ENCODE measurements at places on chromosomes 4 and X.

GRCh38 chrX:42472727-42473126, 305.2 kb downstream of the PPP1R2C start:
- H3K4me3 ChIP-seq = no peak overlapping the region
- H3K27me3 ChIP-seq = no peaks in the 10 kb centered on the region
- no peaks in the 10 kb centered on the region for H3K4me1 ChIP-seq
- H3K27ac ChIP-seq = no peak overlapping the region

GRCh38 chrX:38205039-38205438, 15.6 kb downstream of the SRPX start:
- H3K4me1 ChIP-seq = no peaks in the 10 kb centered on the region
- H3K4me3 ChIP-seq = no peak overlapping the region
- no peaks in the 10 kb centered on the region for H3K27me3 ChIP-seq
- H3K27ac ChIP-seq = no peak overlapping the region
- no peaks in the 10 kb centered on the region for H3K36me3 ChIP-seq
- DNase-seq = no peak

DNA sequence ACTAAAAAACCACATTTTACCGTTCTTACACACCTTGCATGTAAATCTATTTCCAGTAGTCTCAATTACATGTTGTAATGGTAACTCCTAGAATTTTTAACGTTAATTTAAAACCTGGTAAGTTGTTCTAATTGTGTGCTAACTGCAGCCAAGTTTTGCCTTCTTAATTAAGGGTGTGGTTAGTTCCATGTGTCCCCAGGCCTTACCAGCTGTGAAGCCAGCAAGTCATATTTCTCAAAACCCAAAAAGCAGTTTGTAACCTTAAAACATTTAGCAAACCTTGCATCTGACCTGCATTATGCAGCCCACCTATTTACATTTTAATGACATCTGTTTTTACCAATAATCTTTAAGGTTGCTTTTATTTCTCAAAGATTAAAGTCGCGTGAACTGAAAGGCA, 18.4 kb upstream of the FAM47E start:
- H3K36me3 ChIP-seq = no peaks in the 10 kb centered on the region
- no peak overlapping the region for H3K27ac ChIP-seq
- peak overlapping the region; percentile 47 for H3K4me3 ChIP-seq
- no peak for DNase-seq
- no peaks in the 10 kb centered on the region for H3K27me3 ChIP-seq
- peaks cover 6% of the 10 kb centered on the region for H3K4me1 ChIP-seq

DNA sequence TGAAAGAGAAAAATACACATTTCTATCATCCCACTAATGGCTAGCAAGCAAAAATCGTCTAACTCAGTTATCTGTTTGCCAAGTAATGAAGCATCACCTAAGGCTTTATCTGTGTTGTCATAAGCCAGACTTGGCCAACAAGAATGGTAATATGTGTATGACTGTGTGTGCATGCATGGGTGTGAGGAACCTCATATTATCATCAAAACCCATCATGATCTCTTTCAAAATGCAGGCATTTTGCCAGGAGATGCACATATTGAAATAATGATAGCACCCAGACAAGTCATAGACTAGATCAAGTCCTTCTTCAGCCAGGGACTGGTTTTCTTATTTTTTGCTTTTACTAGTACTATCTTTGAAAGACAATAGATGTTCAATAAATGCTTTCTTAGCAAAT, 172.5 kb upstream of the FMR1 start:
- DNase-seq = no peak
- H3K27ac ChIP-seq = no peak overlapping the region

DNA sequence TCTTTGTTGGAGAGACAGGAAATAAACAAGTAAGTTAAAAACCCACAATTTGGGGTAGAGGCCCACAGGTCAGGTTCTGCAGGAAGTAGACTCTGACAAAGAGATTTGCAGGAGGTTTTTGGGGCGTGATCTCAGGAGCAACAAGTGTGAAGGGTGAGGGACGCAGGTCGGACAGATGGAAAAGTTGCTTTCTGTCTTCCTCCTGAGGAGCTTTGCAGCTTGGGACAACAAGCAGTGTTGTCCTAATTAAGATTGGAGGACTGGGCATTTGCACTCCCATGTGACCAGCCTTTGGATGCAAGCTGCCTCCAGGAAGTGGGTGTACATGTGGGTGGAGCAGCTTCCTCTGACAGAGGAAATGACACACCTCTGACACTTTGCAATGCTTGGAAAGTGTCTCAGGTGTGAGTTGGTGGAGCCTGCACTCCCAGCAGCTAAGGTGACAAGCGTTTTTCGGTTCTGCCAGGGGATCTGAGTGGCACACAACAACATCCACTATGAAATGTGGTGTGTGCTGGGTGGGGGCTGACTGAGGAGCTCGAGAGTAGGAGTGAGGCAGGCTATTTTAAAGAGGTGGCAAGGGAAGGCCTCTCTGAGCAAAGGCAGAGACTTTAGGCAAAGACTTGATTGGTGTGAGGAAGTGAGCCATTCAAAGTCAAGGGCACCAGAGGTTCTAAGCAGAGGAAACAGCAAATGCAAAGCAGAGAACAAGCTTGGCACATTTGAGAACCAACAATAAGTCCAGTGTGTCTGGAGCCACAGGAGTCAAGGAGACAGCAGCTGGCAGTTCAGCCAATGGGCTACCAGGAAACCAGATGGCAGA, 339.8 kb upstream of the GATB start:
- no peak overlapping the region for H3K4me3 ChIP-seq
- DNase-seq = peak; percentile 30
- H3K27me3 ChIP-seq = no peaks in the 10 kb centered on the region
- H3K27ac ChIP-seq = no peak overlapping the region

- H3K4me1 ChIP-seq = no peaks in the 10 kb centered on the region
- no peak for DNase-seq
- H3K27me3 ChIP-seq = no peaks in the 10 kb centered on the region
- H3K27ac ChIP-seq = no peak overlapping the region
- H3K36me3 ChIP-seq = no peaks in the 10 kb centered on the region
These were observed 80.5 kb downstream of the PRDM5 start for GRCh38 chr4:120842031-120842430.

DNA sequence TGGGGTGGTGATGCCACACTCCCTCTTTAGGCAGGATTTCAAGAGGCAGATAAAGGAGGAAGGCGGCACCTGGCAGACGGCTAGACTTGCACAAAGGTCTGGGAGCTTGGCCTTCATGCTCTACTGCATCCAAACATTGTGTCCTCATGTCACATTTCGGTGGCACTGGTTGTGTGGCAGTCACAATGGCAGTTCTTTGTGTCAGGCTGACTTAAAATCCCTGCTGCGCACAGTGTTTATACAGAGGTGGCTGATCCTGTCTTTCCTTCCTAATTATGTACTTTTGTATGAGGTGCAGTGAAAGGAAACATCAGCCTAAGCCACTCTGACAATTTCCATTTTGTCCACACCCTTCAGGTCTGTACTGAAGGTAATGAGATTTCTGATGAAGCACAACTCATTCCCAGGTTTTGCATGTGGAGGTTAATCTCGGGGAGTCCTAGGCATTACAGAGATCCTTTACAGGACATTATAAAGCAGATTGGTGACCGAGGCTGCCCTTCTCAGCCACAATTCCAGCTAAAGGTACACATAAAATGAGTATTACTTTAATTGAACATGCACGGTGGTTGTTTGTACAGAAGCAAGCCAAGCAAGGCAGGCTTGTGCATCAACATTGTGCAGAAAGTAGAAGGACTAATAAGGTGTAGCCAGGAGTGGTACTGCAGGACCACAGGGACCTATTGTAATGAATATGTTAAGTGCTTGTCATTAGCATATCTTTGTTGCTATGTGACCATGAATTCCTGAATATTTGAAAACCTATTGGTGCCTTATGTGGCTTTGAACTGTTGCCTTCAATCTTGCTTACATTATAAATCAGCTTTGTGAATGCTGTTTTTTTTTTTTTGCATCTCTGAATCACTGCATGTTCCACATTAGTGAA, 147.6 kb downstream of the STK32B start:
- DNase-seq = no peak
- H3K36me3 ChIP-seq = no peaks in the 10 kb centered on the region
- H3K4me1 ChIP-seq = peaks cover 18% of the 10 kb centered on the region

DNA sequence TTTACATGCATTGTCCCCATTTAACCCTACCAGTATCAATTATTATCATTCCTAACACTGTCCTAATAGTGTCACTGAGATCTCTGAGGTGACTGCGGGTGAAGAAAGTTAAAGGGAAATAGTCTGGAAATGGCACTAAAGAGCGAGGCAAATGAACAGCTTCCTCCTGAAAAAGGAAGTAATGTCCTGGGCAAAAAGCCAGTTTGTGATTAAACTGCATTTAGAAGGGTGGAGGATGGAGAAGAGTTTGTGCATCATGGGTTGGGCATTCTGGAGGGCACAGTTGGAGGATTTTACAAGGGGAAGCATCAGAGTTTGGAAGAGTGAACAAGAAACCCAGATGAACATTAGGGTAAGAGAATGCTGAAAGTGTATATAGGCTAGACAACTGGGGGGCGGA, 60.5 kb upstream of the SLC25A4 start:
- H3K36me3 ChIP-seq = no peaks in the 10 kb centered on the region
- H3K27ac ChIP-seq = no peak overlapping the region
- no peak overlapping the region for H3K4me3 ChIP-seq

GRCh38 chrX:102988517-102988916, 51.4 kb downstream of the RAB40AL start:
- H3K27ac ChIP-seq = no peak overlapping the region
- no peaks in the 10 kb centered on the region for H3K36me3 ChIP-seq
- no peaks in the 10 kb centered on the region for H3K27me3 ChIP-seq
- H3K4me1 ChIP-seq = no peaks in the 10 kb centered on the region

DNA sequence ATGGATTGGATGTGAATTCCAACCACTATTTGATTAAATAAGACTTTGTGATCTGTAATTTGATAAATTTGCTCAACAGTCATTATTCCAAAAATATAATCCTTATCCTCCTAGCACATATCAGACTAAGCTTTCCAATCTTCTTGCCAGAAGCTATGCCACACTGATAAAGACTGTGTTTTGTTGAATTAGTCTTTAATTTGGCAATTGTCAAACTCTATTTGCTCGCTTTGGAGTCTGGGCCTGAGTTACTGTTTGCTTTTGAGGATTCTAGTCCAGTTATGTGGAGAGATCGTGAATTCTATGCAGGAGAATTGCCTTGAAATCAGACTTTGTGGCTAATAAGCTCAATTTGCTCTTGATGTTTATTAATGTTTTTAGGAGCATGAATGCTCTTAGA, 10.9 kb upstream of the RNF150 start:
- H3K4me1 ChIP-seq = no peaks in the 10 kb centered on the region
- no peaks in the 10 kb centered on the region for H3K36me3 ChIP-seq
- no peak for DNase-seq
- no peaks in the 10 kb centered on the region for H3K27me3 ChIP-seq
- no peak overlapping the region for H3K27ac ChIP-seq

- H3K27ac ChIP-seq = no peak overlapping the region
- no peak overlapping the region for H3K4me3 ChIP-seq
- no peaks in the 10 kb centered on the region for H3K36me3 ChIP-seq
- peak; percentile 8 for DNase-seq
These were observed 69.3 kb downstream of the NBDY start for GRCh38 chrX:56798339-56798711.

DNA sequence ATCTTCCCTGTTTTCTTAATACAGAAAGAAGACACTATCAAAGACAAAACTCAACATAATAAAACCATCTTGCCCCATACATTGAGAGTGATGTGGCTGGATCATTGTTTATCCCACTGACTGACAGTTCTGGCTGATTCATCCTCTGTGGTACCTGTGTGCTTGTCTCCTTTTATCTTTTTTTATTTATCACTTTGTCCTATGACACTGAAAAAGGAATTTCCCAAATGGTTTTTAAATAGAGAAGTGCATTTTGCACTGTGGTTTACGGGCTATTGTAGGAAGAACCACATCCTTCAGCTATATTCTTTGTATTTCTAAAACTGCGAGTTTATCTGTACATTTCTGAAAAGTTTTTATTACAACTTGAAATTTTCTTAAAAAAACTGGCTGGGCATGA, 15.0 kb downstream of the TTC29 start:
- no peaks in the 10 kb centered on the region for H3K4me1 ChIP-seq
- H3K36me3 ChIP-seq = no peaks in the 10 kb centered on the region
- no peaks in the 10 kb centered on the region for H3K27me3 ChIP-seq
- no peak overlapping the region for H3K27ac ChIP-seq
- no peak overlapping the region for H3K4me3 ChIP-seq

GRCh38 chr4:1241466-1241935, 7.4 kb downstream of the CTBP1 start:
- no peak for DNase-seq
- no peaks in the 10 kb centered on the region for H3K4me1 ChIP-seq
- no peaks in the 10 kb centered on the region for H3K27me3 ChIP-seq
- peaks cover 19% of the 10 kb centered on the region for H3K36me3 ChIP-seq

GRCh38 chrX:66002824-66003680, 36.8 kb downstream of the VSIG4 start:
- no peak for DNase-seq
- no peaks in the 10 kb centered on the region for H3K27me3 ChIP-seq
- H3K4me3 ChIP-seq = no peak overlapping the region
- no peaks in the 10 kb centered on the region for H3K36me3 ChIP-seq
- H3K4me1 ChIP-seq = no peaks in the 10 kb centered on the region

- H3K27ac ChIP-seq = peak overlapping the region; percentile 77
- no peaks in the 10 kb centered on the region for H3K4me1 ChIP-seq
- no peaks in the 10 kb centered on the region for H3K27me3 ChIP-seq
These were observed 339 bp downstream of the CUL4B start for GRCh38 chrX:120560405-120560841.

DNA sequence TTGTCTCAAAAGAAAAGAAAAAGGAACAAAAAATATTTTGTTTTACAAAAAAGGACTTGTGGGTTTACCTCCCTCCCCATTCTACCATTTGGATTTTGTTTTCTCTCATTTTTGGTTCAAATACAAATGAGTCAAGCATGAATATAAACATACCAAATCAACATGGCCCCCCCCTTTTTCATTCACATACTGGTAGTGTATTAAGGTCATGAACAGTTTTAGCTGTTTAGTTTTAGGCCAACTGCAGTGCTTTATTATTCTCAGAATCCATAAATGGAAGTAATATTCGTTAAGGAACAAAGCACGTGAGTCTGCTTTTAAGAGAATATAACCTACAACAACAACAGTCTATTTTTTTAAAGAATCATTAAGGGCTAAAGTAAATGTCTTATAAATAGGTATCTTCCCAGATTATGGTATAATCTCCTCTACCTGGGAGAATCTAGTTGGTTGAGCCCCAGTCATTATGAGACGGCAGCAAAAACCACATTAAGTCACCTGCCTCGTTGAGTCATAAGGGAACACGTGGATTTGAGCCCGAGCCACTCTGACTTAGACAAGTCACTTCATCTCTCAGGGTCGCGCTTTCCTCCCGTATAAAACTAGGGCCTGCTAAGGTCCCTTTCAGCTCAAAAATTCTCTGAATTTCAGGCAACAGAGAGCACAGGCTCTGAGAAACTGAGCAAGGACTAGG, 26.7 kb downstream of the BCLAF3 start:
- no peak overlapping the region for H3K4me3 ChIP-seq
- H3K36me3 ChIP-seq = peaks cover 11% of the 10 kb centered on the region
- no peaks in the 10 kb centered on the region for H3K27me3 ChIP-seq
- H3K4me1 ChIP-seq = no peaks in the 10 kb centered on the region

DNA sequence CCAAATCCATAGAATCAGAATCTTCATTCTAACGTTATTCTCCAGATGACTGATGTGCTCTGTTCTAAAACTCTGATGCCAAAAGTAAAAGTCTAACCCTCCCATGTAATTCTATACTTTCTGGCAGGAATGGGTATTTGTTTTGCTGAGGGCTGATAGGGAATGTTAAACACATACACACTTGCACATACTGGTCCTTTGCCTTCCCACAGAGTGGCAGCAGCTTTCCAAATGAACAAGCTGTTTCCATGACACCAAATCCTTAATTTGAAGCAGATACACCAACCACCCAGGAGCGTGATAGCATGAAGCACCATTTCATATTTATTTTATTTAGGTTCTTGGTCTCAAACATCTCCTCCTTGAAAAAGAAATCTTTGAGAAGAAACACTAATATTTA, 155.5 kb upstream of the PRDX4 start:
- H3K4me3 ChIP-seq = no peak overlapping the region
- H3K36me3 ChIP-seq = no peaks in the 10 kb centered on the region
- no peak overlapping the region for H3K27ac ChIP-seq
- DNase-seq = no peak
- peaks cover 8% of the 10 kb centered on the region for H3K4me1 ChIP-seq
